ENCODE measurements at places on chromosomes 4 and X.

DNA sequence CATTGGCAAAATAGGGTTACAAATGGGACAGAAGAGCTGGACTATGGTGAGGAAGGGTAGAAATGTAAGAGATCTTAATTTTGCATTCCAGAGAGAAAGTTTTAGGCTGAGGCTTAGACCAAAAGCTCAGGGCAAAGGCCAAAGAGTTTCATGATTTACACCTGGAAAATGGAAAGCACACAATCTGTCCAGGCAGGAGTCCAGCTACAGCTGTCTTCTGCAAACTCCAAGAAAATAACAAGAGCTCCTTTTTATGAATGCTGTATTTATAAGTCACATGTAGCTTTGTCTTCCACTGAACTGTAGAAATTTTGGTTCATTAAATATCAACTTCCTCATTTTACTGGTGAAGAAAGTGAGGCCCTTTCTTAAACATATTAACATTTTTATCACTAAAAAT, 288.0 kb upstream of the ATOH1 start:
- DNase-seq: no peak

DNA sequence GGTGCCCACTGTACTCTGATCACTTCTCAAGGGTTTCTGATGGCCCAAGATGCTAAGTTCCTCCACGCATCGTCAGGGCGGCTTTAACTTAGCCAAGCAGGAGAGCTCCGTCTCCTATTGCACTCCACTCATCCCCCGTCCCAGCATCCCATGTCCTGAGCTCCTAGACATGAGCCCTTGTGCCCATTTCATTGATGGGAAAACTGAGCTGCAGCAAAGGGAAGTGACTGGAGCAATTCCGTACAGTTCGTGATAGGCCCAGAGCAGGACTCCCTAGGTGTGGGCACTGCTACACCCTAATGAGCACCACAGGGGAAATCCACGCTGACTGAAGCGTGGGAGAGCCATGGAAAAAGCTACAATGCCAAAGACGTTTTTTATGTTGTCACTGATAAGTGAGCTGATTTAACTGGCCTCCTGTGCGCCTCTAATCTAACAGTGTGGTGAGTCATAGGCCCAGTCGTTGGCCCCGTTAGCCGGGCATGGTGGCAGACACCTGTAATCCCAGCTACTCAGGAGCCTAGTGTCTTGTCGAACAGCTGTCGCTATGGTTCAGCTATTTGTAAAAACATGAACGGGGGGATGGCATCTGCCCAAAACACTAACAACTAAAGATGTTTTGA, 14.9 kb downstream of the NSDHL start:
- no peak for DNase-seq

DNA sequence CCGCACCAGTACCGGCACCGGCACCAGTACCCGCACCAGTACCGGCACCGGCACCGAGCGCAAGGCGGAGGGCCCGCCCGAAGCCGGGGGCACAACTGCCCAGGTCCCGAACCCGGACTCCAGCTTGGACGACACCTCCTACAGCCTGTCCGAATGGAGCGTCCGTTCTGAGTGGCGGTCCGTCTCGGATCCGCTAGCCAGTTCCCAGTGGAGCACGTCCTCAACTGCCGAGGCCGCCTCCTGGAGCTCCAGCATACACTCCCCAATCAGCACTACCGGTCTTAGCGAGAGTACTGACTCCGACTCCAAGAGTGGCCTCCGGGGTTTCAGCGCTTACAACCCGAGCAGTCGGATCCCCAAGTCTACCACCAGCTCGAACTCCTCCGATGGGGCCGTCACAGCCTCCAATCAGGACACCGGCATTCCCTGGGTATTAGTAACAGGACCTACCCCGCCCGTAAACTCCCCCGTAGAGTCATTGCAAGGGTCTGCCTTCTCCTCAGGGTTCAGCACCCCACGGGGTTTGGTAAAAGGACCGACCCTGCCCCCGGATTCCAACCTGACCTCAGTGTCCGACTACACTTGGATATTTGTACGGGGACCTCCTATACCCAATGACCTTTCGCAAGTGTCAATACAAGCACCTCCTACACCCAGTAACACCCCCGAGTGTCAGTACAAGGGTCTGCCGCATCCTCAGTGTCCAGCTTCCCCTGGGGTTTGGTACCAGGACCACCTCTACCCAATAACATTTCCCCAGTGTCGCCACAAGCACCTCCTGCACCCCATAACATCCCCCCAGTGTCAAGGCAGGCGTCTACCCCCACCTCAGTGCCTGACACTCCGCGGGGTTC, 721 bp upstream of the MAOA start:
- peak; percentile 16 for DNase-seq

GRCh38 chr4:101987623-101988243, 197.2 kb downstream of the BANK1 start:
- no peak for DNase-seq

- no peak for DNase-seq
Observed at GRCh38 chr4:38858097-38858420, 1.4 kb upstream of the TLR6 start.

GRCh38 chrX:106791495-106791894, 11.0 kb upstream of the TBC1D8B start:
- peak; percentile 6 for DNase-seq

DNA sequence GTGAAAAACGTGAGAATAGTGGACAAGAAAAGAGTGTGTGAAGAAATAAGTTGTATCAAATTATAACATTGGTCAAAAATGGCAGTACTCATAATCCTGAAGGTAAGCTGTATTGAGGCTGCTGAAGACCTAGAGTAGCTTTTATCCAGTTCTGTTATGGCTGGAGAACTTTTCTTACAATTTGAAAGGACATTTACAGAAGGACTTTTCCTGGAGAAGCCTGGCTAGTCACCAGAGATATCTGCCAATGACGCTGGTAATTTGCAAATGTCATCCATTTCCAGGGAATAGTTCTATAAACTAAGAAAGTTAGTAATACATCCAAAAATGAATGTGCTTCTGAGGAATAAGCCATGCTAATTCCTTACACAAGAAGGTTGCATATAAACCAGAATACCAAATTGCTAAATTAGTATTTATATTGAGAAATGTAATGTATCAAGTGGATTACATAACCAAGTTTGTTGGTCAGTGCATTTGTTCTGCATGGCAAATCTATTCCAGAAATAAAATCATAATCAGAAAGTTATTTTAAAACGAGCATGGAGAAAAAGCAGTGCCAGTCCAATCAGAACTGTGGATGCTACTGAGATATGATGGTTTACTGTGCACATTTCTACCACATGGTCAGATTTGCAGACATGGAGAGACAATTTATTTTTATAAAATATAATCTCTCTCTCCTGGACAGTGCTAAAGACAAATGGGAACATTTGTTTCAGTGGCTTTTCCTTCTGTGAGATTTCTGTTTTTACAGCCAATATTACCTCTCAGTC, 743.7 kb upstream of the HS3ST1 start:
- no peak for DNase-seq

DNA sequence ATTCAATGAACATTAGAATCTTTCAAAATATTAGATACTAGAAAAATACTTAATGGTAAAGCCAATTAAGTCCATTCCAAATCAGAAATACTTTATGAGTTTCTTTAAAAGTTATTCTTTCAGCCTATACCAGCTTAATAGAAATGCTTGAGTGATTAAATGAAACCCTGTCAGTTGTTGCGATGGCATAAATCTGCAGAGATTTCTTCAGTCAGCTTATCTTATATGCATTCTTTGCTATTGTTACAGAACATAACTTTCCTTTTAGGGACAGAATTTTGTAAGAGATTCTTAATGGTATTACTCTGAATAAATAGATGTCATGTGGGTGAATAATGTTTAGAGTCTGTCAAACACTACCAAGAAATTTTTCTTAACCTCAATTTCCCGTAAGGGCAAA, 325.0 kb upstream of the HAND2 start:
- no peak for DNase-seq

- DNase-seq: peak; percentile 30
Observed at GRCh38 chrX:130539721-130540321, 138.0 kb downstream of the RBMX2 start.

GRCh38 chr4:1493540-1494287, 87.5 kb upstream of the NKX1-1 start:
- no peak for DNase-seq

- DNase-seq: peak; percentile 41
Observed at GRCh38 chrX:15269618-15270521, at the start of gene ASB9. ASB9 (minus strand) TSS chrX:15270083; CDS start chrX:15269874, 209 bp downstream.

- DNase-seq: peak; percentile 72
Observed at GRCh38 chr4:173169428-173170181, 994 bp downstream of the GALNT7 start.

All from CD4-positive, alpha-beta T cell treated with Interleukin-17A for 1 hour (primary cell).